NB4 (cell line): ENCODE measurements at places on chromosomes 2 and 18.

GRCh38 chr2:191657977-191658376 lies 20.0 kb upstream of the NABP1 start:
- DNase-seq, result no peak

GRCh38 chr2:239892441-239893235 lies 132.5 kb downstream of the NDUFA10 start:
- no peak for DNase-seq

DNA sequence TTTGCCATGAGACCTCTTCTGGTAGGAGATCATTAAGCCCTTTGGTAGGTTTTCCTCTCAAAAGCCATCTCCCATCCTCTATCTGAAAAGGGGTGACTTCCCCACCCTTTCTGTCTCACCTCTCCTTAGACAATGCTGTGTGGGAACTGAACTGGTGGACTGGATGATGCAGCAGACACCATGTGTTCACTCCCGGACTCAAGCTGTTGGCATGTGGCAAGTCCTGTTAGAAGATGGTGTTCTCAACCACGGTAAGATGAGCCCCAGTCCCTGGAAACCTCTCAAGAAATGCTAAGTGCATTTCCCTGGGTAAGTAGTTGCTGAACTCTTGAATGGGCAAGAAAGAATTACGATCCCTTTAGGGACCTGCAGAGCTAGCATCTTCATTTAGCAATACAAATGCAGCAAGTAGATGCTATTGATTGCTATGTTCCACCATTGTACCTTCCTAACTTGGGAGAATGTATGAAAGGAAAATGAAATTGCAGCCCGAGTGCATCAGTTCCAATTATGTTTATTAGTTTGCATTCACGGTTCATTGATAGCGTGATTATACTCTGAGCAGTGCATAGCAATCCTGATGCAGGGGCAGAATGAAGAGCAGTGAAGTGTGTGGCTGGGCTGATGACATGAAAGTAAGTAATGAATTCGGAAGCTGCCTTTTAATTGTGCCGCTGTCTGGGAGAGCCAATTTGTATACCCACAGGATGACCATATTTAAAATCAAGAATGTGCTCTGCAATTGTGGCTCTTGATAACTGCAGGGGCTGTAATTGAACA lies 110.0 kb upstream of the MAP3K20 start:
- no peak for DNase-seq

GRCh38 chr2:44135771-44136170 lies 32.9 kb upstream of the PPM1B start:
- DNase-seq, result no peak

DNA sequence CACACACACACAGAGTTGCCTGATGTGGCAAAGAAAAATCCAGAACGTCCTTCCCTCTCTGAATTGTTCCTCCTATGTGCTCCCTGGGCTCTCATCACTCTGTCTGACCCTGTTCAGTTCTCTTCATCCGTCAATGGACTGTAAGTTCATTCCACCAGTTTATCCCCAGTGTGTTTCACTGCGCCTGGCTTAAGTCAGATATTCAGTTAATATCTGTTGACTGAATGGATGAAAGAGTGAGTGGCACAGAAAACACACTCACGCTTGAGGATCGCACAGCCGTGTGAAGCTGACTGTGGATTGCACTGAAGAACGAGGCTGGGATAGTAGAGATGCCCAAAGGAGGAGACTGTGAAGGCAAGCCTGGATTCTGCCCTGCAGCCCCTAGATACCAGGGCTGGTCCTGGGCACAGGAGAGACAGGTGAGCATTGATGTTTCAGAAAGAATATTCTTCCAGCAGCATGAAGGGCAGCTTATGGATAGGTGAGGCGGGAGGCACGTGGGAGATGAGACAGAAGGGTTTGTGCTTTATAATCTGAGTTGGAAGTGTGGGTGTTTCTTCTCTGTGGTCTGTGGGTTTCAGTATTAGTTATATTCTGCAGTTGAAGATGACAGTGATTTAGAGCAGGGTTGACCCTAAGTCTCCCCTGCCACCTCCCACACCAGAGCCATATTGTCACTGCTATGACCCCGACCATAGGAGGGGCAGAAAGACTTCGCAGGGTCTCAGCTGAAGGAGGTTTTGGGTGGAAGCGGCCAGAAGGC lies 129.9 kb downstream of the SOCS6 start:
- no peak for DNase-seq

DNA sequence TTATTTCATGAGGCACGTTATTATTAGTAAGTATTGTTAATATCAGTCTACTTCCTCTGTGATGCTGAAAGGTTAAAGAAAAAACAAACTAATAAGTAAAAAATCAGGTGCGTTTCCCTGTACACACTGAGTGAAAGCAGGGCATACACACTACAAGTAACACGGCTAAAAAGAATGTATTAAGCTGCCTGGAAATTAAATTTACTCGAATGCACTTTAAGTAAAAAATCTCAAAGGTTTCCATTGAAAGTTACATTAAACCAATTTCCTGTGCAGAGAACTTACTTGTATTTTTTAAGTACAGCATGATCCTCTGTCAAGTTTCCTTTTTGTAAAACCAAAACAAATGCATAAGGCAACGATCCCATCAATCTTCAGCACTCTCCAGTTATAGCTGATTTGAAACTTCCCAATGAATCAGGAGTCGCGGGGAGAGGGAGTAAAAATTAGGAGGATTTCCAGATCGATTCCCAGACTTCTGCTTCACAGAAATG lies 633 bp downstream of the BCL2 start:
- no peak for DNase-seq

DNA sequence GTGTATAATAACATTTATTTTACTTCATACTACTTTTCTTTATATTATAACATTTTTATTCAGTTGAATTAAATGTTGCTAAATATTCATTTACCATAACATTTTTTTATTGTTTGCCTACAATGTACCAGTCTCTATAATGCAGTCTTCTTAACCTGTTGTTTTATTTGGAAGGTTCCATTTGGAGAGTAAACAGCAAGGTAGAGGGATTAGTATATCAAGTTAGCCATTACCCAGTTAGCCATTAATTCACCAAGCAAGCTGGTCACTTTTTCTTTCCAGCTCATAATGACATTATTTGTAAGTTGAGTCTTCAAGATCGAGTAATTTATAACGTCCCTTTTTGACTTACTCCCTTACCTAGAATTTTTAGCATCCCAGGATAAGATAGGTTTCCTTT lies 29.7 kb upstream of the NT5C1B start:
- no peak for DNase-seq

DNA sequence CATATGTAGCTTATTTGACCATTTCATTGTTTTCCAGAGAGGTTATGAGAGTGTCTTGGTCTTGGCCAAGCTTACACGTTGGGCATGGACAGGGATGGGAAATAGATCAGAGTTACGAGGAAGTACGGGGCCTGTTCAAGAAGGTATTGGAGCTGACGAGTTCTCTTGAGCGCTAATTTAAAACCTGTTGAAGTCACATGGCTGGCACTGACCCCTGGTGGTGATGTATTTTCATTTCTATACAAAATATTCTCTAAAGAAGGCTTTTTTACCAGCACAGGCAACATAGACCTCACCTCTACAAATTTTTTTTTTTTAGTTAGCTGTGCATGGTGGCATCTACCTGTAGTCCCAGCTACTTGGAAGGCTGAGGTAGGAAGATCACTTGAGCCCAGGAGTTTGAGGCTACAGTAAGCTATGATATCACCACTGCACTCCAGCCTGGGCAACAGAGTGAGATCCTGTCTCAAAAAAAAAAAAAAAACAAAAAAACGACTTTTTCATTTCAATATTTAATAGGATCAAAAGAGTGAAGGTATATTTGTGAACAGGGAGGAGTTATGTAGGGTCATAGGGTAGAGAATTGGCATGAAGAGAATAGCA lies 19.6 kb downstream of the UGP2 start:
- DNase-seq, result peak; percentile 73

GRCh38 chr2:205161156-205161839 lies 521.0 kb upstream of the NRP2 start:
- DNase-seq, result no peak

- DNase-seq, result no peak
These were observed 289.5 kb upstream of the SLC14A2 start for GRCh38 chr18:45325778-45326177.

DNA sequence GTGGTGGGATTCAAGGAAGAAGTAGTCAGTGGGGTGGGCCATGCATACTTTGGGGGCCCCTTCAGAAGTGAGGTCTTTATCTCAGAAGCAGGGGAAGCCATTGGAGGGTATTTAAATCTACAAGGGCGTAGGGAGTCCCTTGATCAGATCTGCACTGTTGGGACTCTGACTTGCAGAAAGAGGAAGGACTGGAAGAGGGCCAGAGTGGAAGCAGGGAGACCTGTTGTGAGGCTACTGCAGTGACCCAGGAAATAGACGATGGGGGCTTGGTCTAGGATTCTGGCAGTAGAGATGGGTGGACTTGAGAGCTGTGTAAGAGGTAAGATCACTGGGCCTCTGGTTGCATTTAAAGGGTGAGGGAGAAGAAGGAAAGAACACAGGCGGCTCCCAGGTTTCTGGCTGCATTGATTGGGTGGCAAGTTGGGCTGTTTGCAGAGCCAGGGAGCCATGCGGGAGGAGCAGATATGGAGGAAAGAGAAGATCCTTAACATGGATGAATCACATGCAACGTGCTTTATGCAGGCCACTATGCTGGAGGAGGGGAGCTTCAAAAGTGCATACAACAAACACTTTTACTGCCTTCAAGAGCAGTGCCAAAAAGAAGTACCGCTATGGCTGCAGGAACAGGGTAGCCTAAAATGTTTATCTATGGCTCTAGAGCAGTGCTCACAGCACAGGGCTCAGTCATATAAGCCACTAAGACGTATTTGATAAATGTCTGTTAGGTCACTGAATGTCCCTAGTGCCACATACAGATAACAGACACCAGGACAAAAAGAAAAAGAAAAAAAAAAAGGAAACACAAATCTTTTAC lies 2.3 kb downstream of the SFXN5 start:
- DNase-seq, result peak; percentile 68

- peak; percentile 11 for DNase-seq
These were observed 11.4 kb upstream of the REG1B start for GRCh38 chr2:79099140-79099686.

- DNase-seq, result no peak
These were observed 98.5 kb downstream of the MYOM1 start for GRCh38 chr18:3121259-3121658.

- DNase-seq, result no peak
These were observed 105.3 kb upstream of the UGP2 start for GRCh38 chr2:63736354-63736753.

DNA sequence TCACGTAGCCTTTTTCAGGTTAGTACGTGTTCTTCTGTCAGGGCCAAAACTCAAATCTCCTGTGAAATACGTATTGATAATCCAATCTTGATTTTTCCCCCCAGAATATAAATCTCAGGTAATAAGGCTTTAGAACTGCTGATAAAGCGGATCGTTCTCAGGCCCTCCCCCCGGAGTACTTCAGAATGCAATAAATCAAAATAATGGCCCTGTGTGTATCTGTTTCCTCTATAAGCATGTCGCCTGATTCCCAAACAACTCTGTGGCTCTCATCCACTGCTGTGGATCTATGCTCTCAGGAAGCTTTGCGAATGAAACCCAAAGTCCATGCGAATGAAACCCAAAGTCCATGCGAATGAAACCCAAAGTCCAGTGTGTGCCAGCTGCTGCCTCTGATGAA lies 49.4 kb downstream of the IMPA2 start:
- no peak for DNase-seq

DNA sequence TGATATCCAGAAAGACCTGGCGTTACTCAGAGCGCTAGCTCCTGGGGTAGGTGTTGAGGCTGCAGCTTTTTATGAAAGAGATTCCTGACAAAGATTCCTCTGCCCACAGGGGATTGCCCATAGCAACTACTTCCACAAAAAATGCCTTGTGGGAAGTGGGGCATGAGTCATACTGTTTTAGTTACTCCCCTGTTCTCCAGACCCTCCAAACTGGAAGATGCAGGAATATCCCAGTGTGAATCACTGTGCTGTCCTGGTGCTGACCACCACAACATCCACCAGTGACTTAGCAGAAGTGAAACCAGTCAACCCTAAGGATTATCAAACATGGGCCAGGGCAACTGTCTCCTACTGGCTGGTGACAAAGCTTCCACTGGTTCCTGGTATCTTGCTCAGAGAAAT lies 61.8 kb downstream of the CDH2 start:
- no peak for DNase-seq

GRCh38 chr2:237134321-237135230 lies 48.9 kb downstream of the COPS8 start:
- DNase-seq, result no peak

DNA sequence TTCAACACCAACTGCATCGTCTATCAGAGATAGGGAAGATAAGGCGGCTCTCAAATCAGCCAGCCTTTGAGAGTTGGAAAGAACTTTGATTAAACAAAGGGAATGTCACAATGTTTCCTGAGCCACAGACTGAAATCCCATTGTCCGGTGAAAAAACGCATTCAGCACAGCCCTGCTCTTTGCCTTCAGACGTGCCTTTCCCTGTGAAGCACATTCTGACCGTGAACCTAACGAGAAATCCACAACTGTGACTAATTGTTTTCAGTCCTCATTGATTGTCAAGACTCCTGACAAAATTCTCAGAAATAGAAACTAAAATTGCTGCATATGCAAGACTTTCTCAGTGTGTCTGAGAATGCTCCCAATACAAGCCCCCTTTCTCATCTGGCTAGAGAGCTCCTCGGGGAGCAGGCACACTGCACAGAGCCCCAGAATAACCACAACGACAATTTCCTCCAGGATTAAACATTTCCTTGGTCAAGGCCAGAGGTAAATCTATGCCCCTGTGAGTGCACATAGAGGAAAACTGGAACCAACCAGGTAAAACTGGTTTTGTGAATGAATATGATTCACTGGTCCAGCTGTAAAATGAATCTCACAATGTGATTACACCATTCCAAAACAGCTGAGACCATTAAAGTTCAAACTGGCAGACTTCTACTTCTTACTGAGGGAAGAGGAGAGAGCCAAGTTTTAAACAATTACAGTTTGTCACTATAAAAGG lies 561.9 kb upstream of the ID2 start:
- no peak for DNase-seq

DNA sequence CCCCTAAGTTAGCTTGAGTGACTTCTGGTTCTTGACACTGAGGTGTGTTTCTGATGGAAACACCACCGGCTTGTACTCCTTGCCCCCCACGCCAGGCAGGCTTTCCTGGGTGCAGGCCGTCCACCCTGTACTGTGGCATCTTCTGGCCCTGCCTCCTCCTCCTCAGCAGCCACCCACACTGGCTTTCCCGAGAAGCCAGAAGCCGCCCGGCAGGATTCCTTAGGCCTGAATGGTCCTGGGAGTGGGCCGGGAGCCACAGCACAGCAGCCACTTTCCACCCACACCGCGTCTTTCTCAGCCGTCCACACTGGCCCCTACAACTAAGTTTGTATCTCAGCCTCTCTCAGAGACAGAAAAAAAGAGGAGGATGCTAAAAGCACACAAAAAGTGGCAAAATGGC lies 2.1 kb upstream of the HSBP1L1 start:
- DNase-seq, result no peak
